NCI-H2029 (cell line): ENCODE measurements at places on chromosomes 16 and 17.
A peak's percentile ranks its signal among the peaks of the same experiment; 100 is the strongest.

GRCh38 chr16:81564421-81564911 lies 119.9 kb downstream of the CMIP start:
- DNase-seq = no peak

DNA sequence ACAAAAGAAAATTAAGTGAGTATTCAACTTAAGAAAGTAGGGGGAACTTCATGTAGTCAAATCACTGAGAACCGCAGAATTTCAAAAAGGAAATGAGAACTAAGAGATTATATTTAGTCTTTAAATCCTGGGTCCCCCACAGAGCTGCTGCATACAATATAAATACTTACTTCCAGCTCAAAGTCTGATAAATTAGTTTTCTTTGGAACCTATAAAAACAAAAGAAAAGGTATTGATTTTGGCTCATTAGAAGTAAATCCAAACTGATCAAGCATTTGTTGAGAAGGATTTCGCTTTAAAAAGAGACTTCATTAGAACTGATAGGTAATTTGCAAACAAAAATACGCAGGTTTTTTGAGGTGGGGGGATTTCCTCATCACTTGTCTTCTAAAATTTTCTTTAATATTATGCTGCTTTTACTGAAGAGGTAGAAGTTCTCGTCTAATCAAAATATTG lies 21.9 kb downstream of the PARN start:
- DNase-seq = no peak

- peak; percentile 42 for DNase-seq
Measured at GRCh38 chr17:58189436-58190146, 2.9 kb upstream of the EPX start.

DNA sequence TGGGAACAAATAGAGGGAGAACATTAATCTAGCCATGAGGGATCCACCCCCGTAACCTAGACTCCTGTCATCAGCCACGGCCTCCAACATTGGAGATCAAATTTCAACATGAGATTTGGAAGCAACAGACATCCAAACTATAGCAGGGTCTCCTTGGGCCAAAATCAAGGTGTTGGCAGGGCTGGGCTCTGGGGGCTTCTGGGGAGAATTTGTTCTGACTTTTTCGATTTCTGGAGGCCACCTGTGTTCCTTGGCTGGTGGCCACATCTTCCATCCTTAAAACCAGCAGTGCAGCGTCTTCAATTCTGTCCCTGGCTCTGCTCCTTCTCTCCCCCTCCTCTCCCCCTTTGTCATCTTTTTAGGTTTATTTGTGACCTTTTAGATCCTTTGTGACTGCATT lies 546.2 kb downstream of the WWOX start:
- DNase-seq = no peak

GRCh38 chr17:48148029-48148770 lies 40.6 kb downstream of the SNX11 start:
- DNase-seq = no peak

DNA sequence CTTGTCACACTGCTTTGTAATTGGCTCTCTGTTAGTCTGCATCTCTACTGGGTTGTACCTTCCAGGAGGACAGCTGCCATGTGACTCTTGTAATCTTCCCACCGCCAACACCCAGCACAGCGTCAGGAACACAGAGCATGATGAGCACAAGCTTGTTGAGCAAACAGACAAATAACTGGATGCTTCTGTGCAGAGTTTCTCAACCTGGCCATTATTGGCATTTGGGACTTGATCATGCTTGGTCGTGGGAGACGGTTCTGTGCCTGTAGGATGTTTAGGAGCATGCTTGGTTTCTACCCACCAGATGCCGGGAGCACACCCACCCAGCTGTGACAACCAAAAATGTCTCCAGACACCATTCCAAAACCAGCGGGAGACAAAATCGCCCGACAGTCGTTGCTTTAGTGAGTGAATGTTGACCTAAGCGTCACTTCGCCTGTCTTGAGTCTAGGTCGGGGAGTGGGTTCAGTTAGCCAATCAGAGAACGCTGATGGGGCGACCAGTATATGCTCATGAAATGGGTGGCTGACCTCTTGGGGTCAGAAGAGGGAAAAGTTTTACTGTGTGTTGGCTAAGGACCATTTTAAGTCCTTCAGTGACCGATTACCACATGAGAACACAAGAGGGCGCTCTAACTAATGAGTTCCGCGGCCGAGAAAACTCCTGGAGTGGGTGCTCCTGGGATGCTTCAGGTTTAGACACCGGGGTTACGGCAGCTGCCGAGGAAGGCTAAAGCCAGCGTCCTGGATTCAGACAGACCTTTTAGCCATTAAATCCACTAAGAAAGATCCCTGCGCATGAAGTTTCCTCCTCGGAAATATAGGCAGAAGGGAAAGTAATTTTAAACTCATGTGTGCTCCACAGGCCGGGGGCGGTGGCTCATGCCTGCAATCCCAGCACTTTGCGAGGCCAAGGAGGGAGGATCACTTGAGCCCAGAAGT lies 57.8 kb upstream of the TEX2 start:
- DNase-seq = peak; percentile 42

- no peak for DNase-seq
Measured at GRCh38 chr17:40458851-40459482, 15.7 kb downstream of the IGFBP4 start.

DNA sequence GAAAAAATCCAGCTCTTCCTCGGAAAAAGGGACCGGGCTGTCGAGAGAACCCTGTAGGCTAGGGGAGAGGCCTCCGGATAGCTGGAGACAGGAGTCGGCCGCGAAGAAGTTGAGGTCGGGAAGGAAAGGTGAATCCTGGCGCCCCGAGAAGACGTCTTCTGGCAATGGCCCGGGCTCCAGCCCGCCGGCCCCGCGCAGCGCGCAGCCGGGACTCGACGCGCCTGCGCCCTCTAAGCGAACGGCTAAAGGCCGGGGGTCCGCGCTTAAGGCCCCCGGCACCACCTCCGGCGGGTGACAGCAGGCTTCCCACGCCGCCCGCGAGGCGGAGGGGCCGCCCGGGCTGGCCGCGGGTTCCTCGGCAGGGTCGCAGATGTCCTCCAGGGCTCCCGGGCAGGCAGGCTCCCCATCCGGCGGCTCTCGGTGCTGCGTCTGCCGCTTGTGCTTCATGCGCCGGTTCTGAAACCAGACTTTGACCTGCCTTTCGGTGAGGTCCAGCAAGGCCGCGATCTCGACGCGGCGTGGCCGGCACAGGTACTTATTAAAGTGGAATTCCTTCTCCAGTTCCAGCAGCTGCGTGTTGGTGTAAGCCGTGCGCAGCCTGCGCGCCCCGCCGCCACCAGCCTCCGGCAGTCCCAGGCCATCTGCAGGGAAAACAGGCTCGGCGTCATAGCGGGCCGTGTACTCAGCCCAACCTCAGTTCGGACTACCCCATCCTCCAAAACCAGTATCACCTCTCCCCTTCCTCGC lies 1.6 kb downstream of the HOXB2 start:
- no peak for DNase-seq

DNA sequence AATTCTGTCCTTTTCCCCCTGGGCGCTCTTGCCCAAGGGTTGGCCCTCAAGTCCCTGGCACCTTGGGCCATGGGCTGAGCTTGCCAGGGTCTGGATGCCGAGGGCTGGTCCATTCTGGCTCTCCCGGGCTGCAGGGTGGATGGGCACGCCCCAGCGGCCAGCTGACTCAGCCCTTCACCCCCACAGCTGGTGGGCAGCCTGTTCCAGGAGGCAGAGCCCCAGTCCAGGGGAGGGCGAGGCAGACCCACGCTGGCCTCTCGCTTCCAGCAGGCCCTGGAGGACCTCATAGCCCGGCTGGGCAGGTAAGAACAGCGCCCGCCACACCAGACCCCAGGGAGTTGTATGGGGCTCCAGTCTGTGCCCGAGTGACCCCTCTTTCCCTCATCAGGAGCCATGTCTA lies 15.0 kb downstream of the MYO15B start:
- DNase-seq = no peak

- DNase-seq = no peak
Measured at GRCh38 chr16:19075511-19075910, 8.1 kb downstream of the COQ7 start.

- no peak for DNase-seq
Measured at GRCh38 chr17:58336456-58337209, 8.0 kb upstream of the TSPOAP1 start.

DNA sequence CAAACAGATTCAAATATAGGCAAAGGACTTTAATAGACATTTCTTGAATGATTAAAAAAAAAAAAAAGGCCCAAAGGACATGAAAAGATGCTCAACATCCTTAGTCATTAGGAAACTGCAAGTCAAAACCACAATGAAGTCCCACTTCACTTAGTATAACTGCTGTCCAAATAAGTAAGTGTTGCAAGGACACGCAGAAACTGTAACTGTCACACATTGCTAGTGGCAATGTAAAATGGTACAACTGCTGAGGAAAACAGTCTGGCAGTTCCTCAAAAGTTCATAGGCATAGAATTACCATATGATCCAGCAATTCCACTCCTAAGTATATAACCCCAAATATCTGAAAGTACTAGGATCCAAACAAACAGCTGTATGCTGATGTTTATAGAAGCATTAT lies 112.7 kb downstream of the BRIP1 start:
- no peak for DNase-seq

GRCh38 chr16:72785886-72786285 lies 262.0 kb downstream of the ZFHX3 start:
- no peak for DNase-seq

DNA sequence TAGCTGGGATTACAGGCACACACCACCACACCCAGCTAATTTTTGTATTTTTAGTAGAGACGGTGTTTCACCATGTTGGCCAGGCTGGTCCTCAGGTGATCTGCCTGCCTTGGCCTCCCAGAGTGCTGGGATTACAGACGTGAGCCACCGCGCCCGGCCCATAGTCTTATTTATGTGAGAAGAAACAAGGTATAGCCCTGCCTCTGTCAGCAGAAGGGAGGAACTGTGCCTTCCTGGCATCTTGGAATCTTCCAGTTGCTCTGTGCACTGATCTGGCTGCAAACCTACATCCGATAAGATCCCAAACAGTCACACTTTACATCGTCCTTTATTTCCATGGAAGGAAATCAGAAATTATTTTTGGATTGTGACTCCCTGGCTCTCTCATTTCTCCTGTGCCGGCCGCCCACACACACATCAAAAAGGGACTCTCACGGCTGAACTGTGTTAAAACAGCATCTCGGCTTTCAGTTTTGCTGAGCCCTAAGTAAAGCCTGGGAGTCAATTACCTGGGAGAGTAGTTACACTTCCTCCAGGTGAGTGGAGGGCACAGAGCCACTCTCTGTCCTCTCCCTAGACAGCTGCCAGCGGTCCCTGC lies 23.3 kb downstream of the WIPI1 start:
- DNase-seq = no peak

- no peak for DNase-seq
Measured at GRCh38 chr17:58764373-58764772, 8.7 kb downstream of the PPM1E start.

DNA sequence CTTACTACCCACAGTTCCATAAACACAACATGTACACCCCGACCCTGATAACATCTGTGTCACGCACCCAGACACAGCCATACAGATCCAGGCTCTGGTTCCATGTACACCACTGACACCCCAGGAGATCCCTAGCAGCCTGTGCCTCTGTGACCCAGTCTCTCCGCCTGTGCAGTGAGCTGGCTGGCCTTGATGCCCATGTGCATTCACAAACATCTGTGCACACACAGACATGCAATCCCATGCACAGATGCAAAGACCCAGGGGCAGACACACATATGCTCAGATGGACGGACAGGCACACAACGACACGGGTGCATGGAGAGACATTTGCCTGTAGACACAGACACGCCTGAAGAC lies 4.1 kb downstream of the CCDC102A start:
- DNase-seq = no peak

- DNase-seq = no peak
Measured at GRCh38 chr17:77304051-77304745, 163.4 kb downstream of the SEC14L1 start.

DNA sequence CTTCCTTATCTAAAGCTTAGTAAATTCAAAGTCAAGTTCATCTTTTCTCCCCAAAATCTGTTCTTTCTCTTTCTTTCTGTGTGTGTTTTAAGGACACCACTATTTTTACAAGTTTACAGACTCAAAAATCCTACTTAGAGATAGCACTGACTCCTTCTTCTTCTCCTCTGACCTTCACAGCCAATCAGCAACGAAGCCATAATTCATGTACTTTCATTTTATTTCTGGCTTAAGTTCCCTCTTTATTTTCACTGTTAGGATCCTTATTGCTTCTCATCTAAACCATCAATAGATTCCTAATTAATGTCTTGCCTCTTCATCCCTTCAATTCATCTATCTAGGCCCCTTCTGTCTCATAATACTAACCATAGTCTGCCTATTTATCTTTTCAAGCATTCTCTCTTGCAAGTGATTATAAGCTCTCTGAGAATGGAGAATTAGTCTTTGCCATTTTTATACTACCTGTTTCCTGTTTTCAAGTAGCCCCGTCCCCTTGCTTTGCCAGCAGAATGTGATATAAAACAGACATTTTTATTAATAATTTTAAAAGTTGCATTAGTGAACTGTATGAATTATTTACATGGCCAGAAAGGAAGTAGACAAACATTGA lies 27.0 kb downstream of the CDC27 start:
- no peak for DNase-seq

DNA sequence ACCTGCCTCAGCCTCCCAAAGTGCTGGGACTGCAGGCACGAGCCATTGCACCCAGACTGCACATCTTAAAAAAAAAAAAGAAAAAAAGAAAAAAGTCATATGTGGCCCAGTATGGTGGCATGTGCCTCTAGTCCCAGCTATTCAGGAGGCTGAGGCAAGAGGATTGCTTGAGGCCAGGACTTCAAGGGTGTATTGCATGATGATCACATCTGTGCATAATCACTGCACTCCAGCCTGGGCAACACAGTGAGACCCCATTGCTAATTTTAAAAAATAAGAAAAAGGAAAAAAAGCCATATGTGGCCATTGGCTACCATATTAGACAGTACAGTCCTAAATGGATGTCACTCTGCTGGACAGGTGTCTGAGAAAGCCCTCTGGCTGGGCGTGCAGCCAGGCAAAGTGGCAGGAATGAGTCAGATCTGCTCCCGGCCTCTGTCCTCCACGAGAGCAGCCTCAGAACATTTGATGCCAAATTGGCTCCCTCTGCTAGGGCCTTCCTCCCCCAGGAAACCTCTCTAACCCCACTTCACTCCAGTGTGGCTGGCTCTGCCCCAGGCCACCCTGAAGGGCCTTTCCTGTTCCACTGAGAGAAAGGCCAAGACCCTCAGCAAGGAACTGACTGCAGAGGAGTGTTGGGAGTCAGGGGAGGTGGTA lies 14.7 kb downstream of the CA7 start:
- DNase-seq = peak; percentile 80

GRCh38 chr16:48206594-48207242 lies 37.4 kb upstream of the LONP2 start:
- no peak for DNase-seq

DNA sequence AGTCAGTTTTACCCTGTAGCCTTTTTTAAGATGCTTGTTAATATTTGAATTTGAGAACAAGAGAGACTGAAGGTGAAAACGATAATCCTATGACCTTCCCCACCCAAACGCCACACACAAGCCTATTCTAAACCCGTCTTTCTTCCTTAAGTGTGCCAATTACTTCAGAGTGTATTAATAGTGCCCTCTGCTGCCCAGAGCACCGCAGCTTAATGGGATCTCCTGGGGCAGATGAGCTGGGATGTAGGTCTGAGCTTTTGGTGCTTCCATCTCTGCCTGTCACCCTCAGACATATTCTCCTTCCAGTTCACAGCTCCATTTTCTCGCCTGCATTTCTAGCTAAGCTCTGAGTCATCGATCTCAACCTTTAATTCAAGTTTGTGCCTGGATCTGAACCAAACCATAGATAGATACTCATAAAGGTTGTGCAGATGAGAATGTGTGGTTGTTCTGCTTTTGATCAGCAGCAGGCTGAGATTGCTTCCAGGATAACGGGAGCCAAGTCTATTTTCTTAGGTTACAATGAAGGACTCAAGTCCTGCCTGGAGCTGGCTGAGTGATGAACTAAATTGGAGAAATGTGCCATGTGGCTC lies 46.4 kb upstream of the CDH13 start:
- DNase-seq = peak; percentile 15
